ENCODE measurements at places on chromosomes 2 and 18.

DNA sequence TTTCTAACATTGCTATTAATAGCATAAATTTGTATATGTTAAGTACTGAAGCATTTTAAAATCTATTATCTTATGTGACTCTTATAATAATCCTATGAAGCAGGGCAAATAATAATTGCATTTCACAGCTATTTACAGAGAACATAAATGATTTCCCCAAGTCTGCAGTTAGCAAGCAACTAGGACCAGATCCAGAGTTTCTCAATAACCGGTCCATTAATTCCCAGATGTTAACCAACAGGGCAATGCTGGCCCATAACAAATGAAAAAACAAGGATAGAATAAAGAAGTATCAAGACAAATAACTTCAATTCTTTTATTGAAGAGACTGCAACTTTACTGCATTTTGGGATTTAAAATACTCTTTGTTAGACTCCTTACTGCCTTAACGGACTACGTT lies 91.7 kb upstream of the SPTBN1 start:
- DNase-seq, result no peak

- DNase-seq, result no peak
Measured at GRCh38 chr2:129439406-129440302, 539.8 kb upstream of the RAB6C start.

- DNase-seq, result no peak
Measured at GRCh38 chr2:12915787-12916186, 199.1 kb downstream of the TRIB2 start.

DNA sequence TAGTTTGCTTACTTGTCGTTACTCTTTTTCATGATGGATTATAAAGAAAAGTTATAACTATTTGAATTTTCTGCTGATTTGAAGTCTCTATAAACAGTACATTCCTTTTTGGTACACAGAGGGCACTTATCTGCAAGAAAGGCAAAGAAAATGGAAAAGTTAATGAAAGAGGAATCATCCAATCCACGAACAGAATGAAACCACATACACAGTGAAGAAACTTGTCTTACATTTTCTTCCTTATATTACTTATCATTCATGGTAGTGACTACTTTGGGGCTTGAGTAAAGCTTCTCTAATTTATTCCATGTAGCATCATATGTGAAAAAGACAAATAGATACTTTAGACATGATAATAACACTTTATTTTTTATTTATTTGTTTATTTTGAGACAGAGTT lies 14.8 kb upstream of the ACTR3 start:
- no peak for DNase-seq

DNA sequence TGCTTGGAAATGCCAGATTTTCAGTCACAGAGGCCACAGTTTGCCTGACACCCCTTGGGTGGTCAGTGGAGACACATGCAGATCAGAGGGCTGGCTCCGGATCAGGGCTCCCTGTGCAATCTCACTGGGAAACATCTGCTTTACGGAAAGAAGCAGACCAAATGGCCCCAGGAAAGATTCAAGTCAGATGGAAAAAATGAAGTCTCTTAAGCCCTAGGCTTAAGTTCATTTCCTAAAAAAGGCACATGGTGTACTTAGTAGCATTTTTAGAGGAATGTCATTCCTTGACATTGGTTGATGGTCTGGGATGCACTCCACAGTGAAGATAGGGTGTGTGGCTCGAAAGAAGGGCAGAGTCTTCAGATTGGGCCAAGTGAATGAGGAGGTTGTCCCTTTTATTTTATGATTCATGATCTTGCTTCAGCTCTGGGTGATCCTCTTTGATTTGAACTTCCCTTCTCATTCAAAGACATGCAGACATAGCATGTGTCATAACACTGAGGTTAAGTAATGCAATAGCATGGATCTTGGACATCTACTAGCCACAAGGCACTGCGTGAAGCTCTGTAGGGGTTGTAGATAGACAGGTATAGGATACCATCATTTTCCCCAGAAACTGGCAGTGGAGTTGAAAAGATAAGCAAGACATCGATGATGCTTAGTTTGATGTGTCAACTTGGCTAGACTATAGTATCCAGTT lies 56.5 kb downstream of the KCNE4 start:
- no peak for DNase-seq
